ENCODE measurements at places on chromosomes 12 and 14.

- no peak for DNase-seq
Measured at GRCh38 chr12:5963515-5963914, 18.5 kb upstream of the ANO2 start.

DNA sequence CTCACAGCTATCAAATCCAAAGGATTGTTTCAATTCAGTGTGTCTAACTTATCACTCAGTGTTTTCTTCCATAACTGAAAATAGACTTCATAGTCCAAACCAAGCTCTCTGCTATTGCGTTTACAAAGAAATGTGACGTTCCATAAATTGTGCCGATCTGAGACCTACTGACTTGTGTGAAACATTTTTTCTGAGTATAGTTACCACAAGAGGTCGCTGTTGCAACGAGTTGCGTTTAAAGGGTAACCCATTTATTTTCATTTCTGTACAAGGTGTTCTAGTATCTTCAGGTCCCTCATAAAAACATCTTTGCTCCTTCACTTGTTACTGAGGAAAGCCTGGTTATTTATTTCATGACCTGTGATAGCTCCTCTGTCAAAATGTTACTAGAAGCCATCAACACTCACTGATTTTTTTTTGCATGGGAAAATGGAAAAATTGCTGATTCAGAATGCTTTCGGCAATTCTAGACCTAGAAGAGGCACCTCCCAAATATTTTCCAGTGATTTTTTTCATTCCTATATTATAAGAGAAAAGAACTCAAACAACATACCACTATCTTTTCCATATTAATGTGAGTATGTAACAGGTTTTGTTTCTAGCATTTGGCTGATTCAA lies 60.9 kb upstream of the OR4E1 start:
- peak; percentile 75 for DNase-seq

DNA sequence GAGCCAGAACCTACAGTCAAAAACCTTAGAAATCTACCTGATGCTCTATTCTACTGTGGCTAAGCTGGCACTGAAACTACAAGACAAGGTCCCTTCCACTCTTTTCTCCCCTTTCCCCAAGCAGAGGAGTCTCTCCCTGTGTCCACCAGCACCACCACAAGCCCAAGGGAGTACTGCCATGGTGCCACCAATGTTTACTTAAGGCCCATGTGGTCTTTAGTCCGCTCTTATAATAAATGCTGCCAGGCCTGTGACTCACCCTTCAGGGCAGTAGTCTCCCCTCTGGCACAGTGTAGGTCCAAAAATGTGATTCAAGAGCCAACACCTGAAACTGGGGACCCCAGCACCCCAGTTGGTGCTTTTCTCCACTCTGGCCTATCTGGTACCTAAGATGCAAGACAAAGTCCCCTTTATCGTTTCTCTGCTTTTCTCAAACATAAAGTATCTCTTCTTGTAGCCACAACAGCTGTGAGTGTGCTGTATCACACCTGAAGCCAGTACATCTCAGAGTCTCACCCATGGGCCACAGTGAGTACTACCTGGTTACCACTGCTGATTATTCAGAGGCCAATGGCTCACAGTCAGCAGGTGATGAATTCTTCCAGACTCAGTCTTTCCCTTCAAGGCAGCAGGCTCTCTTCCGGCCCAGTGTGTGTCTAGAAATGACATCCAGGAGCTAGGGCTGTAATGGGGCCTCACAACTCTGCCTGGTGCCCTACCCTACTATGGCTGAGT lies 29.3 kb downstream of the SLC38A2 start:
- no peak for DNase-seq

DNA sequence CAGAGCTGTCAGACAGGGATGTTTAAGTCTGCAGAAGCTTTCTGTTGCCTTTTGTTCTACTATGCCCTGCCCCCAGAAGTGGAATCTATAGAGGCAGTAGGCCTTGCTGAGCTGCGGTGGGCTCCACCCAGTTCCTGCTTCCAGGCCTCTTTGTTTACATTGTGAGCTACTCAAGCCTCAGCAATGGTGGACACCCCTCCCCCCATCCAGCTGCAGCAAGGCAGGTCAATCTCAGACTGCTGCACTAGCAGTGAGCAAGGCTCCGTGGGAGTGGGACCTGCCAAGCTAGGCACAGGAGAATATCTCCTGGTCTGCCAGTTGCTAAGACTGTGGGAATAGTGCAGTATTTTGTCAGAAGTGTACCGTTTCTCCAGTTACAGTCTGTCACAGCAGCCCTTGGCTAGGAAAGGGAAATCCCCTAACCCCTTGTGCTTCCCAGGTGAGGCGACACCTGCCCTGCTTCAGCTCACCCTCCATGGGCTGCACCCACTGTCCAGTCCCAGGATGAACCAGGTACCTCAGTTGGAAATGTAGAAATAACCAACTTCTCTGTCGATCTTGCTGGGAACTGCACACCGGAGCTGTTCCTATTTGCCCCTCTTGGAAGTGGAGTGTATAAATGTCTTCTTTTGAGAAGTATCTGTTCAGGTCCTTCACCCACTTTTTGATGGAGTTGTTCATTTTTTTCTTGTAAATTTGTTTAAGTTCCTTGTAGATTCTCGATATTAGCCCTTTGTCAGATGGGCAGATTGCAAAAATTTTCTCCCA lies 213.5 kb upstream of the SLC38A2 start:
- no peak for DNase-seq

DNA sequence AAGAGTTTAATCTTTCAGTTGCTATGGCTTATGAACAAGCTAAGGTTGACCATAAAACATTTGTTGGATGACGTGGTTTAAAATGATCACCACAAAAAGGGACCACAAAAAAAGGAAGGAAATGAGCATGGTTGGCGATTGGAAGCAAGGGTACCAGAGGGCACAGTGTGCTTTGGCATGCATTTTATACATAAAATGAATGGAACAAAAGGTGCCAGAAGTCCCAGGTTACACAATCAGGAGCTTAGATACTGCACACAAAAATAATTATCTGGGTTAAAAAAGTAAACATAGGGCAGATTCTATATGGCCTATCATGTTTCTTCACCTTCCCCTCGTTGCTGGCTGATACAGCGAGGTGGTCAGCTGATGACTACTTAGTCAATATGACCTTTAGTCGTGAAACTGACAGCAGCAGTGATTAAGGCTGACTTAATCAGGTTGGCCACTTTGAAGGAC lies 50.7 kb downstream of the ZC3H14 start:
- DNase-seq, result no peak

GRCh38 chr14:74801396-74801795 lies 38.3 kb downstream of the YLPM1 start:
- no peak for DNase-seq

DNA sequence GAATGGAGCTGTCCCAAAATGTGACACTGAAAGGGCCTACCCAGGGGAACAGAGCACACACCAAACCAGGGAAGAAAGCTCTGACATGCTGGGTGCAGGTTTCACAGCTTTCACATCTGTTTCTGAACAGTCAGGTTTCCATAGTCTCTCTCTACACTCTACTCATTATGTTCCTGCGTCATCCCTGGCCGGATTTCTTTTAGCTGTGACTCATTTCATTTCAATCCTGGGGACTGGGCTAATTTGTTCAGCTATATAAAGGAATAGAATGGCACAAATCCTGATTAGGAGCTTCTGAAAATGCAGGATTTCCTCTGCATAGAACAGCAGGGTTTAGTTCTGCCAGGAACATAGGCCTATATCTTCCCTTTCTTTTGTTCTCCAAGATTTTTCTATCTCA lies 649.8 kb downstream of the RPS29 start:
- DNase-seq, result no peak

DNA sequence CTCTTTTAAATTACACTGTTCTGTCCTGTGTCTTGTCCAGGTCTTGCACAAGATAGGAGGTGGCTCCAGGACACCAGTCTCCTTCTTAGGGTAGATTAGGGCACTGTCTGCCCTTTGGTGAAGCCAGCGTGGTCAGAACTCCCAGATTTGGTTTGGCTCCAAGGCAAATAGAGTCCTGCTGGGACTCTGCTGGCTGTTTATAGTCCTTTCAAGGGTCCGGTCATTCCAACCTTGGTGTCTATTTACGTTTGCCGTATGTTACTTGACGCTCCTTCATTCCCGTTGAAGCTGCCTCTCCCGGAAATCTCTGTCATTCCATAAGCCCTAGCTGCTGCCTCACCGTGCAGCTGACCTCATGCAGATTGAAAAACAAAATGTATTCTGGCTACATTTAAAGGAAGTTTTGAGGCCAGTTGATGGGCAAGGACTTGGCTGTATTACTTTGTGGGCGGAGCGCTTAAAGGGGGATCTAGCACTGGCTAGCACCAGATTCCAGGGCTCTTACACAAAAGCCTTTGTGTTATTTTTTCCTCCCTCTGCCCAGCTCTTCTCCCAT lies 180.6 kb downstream of the AKAP6 start:
- peak; percentile 94 for DNase-seq

DNA sequence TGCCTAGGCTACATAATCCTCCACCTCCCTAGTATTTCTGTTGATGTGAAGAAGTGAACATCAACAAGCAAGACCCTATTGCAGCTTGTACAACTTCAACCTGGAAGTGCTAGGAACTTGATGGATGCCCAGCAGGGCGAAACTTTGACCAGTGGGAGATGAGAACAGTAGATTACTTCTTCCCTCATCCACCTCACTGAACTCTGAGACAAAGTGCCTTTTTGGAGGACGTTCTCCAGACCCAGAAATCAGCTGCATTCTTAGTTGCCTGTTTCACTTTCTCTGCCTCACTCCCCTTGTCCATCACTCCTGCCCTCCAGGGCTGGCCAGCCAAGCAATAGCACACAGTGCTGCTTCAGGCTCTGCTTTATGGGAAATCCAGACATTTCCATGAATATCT lies 683.4 kb downstream of the GALC start:
- no peak for DNase-seq

- DNase-seq, result peak; percentile 44
Measured at GRCh38 chr14:61894452-61895077, 132.3 kb downstream of the SNAPC1 start.

- peak; percentile 60 for DNase-seq
Measured at GRCh38 chr12:107317751-107318555, 224.6 kb upstream of the CRY1 start.

DNA sequence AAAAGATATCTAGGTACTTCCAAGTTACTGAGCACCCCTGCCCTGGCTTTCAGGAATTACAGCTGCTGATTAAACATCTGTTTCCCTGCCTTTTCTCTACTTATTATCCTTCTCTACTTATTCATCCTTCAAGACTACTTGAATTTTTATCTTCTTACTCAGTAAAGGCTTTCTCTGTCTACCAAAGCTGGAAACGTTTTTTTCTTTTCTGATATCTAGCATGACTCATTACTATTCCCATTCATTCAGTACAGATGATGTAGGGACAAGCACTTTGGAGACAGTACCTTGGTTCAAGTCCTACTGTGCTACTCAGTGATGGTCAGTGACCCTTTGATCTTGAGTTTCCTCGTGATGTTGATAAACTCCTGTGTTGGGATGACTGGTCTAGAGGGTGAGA lies 848.7 kb downstream of the NRXN3 start:
- no peak for DNase-seq

DNA sequence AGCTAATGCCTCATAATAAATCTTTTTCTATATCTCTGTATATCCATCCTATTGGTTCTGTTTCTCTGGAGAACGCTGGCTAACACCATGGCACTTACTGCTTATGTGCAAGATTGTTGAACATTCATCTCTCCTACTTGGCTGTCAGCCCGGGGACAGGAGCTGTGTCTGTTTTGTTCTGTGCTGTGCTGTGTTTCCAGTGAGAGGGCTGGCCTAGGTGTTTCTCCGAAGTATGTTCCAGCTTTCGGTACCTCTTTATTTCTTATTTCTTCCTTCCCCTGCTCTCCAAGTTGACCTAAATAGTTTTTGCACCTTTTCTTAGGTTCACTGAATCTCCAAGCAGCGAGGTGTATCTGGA lies 18.8 kb upstream of the NR4A1 start:
- DNase-seq, result peak; percentile 72

GRCh38 chr14:89304972-89305703 lies 111.9 kb downstream of the FOXN3 start:
- DNase-seq, result no peak

DNA sequence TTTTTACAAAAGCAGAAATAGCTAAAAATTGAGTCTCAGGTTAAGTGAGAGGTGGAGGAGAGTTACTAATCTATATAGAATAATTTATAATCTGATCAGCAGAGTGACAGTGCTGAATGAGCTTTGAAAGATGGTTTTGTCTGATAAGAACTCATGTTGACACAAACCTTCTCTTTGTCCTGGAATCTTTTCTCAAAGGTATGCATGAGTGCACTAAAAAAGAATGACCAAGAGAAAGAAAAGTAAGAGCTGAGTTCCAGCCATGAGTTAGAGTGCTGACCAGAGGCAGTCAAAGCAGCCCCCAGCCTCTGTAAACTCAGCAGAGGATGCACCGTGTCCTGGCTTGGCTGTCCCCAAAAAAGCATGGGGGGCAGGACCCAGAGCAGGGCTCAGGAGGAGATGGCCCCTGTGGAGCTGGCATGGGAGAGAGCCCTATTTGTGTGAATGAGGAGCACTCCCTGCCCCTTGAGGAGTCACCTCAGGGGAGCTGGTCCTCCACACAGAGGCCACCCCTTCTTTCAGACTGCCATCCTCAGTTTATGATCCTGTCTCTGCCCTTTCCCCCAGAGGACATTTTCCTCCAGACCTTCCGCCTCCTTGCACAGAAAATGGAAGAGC lies 129.8 kb downstream of the SEC23A start:
- no peak for DNase-seq

- peak; percentile 40 for DNase-seq
Measured at GRCh38 chr12:124551268-124552144, 15.9 kb downstream of the NCOR2 start.

DNA sequence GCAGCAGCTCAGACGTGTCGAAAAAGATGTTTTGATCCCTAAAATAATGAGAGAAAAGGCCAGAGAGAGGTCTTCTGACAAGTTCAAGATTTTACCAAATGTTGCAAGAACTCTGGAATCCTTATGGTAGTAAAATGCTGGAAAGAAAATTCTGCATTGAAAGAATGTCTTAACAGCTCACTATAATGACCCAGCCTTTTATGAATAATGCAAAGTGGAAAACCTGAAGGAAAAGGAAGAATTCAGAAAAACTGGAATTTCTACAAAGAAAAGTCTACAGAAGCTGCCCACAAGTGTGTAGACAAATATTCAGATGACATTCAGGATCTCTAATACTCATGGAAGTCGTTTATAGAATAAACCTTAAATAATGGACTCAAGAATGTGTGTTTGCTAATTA lies 1.8 kb upstream of the CCDC88C start:
- DNase-seq, result no peak

DNA sequence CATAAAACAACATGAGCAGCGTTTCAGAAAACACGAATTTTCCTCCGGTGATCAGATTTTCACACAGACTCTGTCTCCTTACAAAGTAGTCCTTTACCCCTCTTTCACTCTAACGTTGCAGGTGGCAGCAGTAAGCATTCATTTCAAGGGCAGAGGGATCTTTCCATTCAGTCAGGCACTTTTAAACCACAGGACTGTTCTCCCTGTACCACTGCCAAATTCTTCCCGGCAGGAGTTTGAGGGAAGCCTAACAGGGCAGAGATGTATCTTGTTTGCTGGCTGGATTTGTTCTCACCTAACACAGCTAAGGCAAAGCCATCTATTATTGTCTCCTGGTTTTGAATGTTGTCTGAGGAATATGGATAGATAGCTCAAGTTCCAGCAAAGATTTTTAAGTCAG lies 1187.3 kb upstream of the SEL1L start:
- no peak for DNase-seq
